Mesothelial cell of epicardium (in vitro differentiated cells): ENCODE measurements at places on chromosomes 11 and 22.

GRCh38 chr22:46003271-46004091 is 26.5 kb upstream of the WNT7B start:
- no peaks in the 10 kb centered on the region for H3K27me3 ChIP-seq
- H3K36me3 ChIP-seq, result no peaks in the 10 kb centered on the region
- no peak overlapping the region for H3K4me3 ChIP-seq
- H3K27ac ChIP-seq, result no peak overlapping the region

DNA sequence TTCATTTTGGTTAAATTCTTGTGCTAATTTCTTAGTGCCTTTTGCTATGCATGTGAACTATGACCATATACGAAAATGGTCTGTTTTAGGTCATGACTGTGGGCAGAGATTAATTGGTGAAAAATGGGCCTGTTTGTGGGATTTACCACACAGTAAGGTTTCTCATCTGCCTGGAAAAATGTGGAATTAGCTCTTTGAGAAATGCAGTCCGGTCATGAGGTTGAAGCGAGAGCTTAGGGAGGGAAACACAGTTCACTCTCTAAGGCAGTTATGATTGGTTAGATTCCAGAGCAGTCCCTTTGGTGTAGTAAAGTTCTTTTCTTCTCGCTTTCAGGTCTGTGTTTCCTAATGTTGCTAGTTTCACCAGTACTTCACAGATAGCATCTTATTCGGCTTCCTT is 1.2 kb upstream of the PDE3B start:
- H3K4me3 ChIP-seq, result peak overlapping the region; percentile 68
- H3K27me3 ChIP-seq, result peaks cover 8% of the 10 kb centered on the region
- DNase-seq, result no peak
- no peaks in the 10 kb centered on the region for H3K36me3 ChIP-seq
- peaks cover 43% of the 10 kb centered on the region for H3K4me1 ChIP-seq

DNA sequence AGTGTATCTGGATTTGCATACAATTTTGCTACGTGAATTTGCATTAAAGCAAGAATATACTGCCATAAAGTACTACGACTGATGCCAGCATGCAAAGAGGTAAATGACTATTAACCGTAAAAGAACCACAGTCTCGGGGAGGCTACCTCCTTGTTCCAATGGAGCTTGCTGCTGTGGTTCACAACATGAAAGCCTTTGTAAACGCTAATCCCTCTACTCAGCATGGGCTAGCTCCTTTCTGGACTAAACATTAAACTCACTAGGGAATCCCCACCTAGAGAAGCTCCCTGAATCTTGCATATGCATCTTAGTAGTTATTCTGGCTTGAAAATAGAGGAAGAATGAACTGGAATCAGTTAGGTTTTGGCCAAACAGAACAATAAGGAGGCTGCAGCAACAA is 60.5 kb upstream of the ARHGAP32 start:
- H3K27me3 ChIP-seq, result no peaks in the 10 kb centered on the region
- peaks cover 47% of the 10 kb centered on the region for H3K4me1 ChIP-seq
- H3K4me3 ChIP-seq, result no peak overlapping the region
- DNase-seq, result no peak
- H3K27ac ChIP-seq, result peak overlapping the region; percentile 2

DNA sequence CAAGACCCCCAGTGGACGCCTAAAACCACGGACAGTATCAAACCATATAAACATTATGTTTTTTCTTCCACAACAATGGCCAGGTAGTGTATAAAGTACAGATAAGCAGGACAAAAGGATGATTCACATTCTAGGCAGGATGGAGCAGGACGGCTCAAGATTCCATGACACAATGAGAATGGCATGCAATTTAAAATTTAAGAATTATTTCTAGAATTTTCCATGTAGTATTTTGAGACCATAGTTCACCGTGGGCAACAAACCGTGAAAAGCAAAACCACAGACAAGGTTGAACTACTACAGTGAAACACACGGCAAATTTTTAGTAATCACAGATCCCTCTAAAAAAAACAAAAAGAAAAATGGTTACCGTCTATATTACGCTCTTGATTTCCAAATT is 7.5 kb downstream of the NARS2 start:
- H3K27ac ChIP-seq, result no peak overlapping the region
- H3K27me3 ChIP-seq, result no peaks in the 10 kb centered on the region
- DNase-seq, result no peak
- peaks cover 13% of the 10 kb centered on the region for H3K4me1 ChIP-seq

DNA sequence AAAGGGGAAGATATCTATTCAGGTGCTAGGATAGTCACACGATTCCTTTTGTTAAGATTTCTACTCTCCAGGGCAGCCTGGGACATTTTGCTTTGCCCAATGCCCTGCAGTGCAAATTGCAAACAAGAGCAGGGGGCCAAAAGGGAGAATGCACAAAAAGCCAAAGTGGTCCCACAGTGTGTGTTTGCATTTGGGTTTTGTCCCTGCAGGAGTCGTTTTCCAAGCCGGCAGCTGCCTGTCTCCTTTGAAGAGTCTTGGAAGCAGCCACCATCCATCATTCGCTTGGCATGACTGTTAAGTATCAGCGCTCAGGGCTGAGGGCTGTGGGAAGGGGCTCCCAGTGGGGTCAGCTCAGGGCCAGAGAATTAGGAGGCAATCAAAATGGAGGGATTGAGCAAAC is 184.7 kb downstream of the MIAT start:
- no peak overlapping the region for H3K4me3 ChIP-seq
- no peak for DNase-seq
- H3K27me3 ChIP-seq, result peaks cover 25% of the 10 kb centered on the region
- H3K36me3 ChIP-seq, result no peaks in the 10 kb centered on the region

- H3K4me1 ChIP-seq, result peaks cover 11% of the 10 kb centered on the region
- H3K27ac ChIP-seq, result no peak overlapping the region
- peaks cover 62% of the 10 kb centered on the region for H3K27me3 ChIP-seq
- H3K36me3 ChIP-seq, result peaks cover 13% of the 10 kb centered on the region
These were observed 1.0 kb upstream of the TUBA8 start for GRCh38 chr22:18109410-18110193.

- peaks cover 6% of the 10 kb centered on the region for H3K36me3 ChIP-seq
- peaks cover 11% of the 10 kb centered on the region for H3K4me1 ChIP-seq
- peak overlapping the region; percentile 64 for H3K4me3 ChIP-seq
- no peak overlapping the region for H3K27ac ChIP-seq
- no peak for DNase-seq
These were observed 1.3 kb upstream of the ZDHHC8 start for GRCh38 chr22:20130319-20130718.

GRCh38 chr22:39215070-39215396 is 29.7 kb downstream of the PDGFB start:
- no peaks in the 10 kb centered on the region for H3K36me3 ChIP-seq
- H3K27ac ChIP-seq, result peak overlapping the region; percentile 95
- no peak overlapping the region for H3K4me3 ChIP-seq
- H3K27me3 ChIP-seq, result no peaks in the 10 kb centered on the region

DNA sequence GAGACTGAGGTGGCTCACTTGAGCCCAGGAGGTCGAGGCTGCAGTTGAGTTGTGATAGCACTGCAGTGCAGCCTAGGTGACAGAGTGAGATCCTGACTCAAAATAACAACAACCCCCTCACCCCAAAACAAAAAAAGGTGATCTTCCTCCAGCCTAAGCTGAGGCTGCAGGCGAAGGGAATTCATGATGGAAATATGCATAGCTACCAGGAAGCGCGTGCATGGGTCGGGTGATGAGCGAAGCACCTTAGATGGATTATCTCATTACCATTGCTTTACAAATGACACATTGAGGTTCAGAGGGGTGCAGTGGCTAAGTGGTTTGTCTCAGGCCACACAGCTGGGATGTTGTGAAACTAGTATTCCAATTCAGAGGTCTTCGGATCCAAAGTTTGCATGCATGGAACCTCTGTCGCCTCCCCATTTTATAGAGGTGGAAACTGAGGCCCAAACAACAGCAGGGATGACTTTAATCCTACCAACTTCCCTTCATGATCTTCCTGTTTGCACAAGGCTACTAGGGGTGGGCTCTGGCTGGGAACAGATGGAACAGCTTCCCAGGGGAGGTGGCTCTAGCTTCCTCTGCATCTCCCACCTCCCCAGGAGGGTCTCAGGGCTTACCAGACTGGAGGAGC is 4.6 kb downstream of the SLC29A2 start:
- H3K4me1 ChIP-seq, result peaks cover 18% of the 10 kb centered on the region
- DNase-seq, result no peak
- H3K27ac ChIP-seq, result no peak overlapping the region

DNA sequence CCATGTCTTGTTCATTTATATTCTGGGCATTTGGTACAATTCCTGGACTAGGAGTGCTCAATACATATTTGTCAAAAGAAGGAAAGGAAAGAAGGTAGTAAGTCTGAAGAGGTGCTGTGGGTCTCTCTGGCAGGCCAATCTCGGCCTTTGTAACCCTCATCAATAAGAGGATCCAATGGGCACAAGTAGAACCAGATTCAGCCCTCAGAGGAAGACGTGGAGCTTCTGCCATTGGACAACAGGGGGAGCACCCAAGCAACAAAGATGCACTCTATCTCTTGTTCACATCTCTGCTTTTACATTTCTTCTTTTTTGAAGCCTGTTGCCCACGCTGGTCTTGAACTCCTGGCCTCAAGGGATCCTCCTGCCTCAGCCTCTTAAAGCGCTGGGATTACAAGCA is 2.2 kb upstream of the VPS11 start:
- DNase-seq, result no peak
- H3K27ac ChIP-seq, result no peak overlapping the region
- H3K4me1 ChIP-seq, result peaks cover 17% of the 10 kb centered on the region
- peaks cover 4% of the 10 kb centered on the region for H3K36me3 ChIP-seq
- no peaks in the 10 kb centered on the region for H3K27me3 ChIP-seq
- H3K4me3 ChIP-seq, result no peak overlapping the region

DNA sequence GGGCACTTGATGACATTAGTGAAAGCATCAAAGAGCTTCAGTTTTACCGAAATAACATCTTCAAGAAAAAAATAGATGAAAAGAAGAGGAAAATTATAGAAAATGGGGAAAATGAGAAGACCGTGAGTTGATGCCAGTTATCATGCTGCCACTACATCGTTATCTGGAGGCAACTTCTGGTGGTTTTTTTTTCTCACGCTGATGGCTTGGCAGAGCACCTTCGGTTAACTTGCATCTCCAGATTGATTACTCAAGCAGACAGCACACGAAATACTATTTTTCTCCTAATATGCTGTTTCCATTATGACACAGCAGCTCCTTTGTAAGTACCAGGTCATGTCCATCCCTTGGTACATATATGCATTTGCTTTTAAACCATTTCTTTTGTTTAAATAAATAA is 10.6 kb downstream of the REXO2 start:
- H3K4me1 ChIP-seq, result peaks cover 15% of the 10 kb centered on the region
- no peak overlapping the region for H3K27ac ChIP-seq
- H3K27me3 ChIP-seq, result no peaks in the 10 kb centered on the region
- H3K36me3 ChIP-seq, result peaks cover 31% of the 10 kb centered on the region
- DNase-seq, result no peak
- H3K4me3 ChIP-seq, result no peak overlapping the region

- no peaks in the 10 kb centered on the region for H3K27me3 ChIP-seq
- H3K27ac ChIP-seq, result peak overlapping the region; percentile 64
- peaks cover 6% of the 10 kb centered on the region for H3K36me3 ChIP-seq
- no peak overlapping the region for H3K4me3 ChIP-seq
- DNase-seq, result no peak
These were observed 22.3 kb downstream of the VPS37C start for GRCh38 chr11:61138935-61139334.

DNA sequence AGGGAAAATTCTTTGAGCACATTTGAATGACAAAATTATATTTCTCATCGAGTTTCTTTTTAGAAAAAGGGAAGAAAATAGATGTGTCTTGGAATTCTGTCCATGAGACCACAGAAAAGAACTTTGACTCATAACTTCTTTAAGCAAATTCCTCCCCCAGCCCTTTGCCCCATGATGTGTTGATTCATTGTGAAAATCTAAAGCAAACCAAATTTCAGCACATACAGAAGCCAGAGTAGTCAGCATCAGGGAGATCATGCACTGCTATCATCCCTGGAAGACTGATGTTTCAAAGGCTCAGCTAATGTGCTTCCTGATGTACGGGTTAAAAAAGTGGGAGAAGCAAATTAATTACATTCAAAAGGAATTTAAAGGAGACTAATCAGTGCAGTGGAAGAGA is 159.7 kb downstream of the FAT3 start:
- H3K36me3 ChIP-seq, result no peaks in the 10 kb centered on the region
- H3K4me3 ChIP-seq, result no peak overlapping the region
- peaks cover 24% of the 10 kb centered on the region for H3K4me1 ChIP-seq

GRCh38 chr11:3905080-3905953 is 49.9 kb downstream of the STIM1 start:
- no peak overlapping the region for H3K4me3 ChIP-seq
- DNase-seq, result no peak
- H3K36me3 ChIP-seq, result no peaks in the 10 kb centered on the region
- H3K4me1 ChIP-seq, result peaks cover 27% of the 10 kb centered on the region

DNA sequence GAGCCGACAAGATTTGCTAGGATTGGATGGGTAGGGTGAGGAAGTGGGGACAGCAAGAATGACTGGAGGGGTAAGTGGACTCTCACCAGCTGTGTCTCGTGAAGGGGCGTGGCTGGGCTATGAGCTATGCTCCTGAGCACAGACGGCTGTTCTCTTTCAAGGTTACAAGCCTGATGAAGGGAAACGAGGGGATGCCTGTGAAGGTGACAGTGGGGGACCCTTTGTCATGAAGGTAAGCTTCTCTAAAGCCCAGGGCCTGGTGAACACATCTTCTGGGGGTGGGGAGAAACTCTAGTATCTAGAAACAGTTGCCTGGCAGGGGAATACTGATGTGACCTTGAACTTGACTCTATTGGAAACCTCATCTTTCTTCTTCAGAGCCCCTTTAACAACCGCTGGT is 19.9 kb downstream of the F2 start:
- H3K36me3 ChIP-seq, result peaks cover 40% of the 10 kb centered on the region
- no peaks in the 10 kb centered on the region for H3K27me3 ChIP-seq
- DNase-seq, result no peak
- H3K4me1 ChIP-seq, result no peaks in the 10 kb centered on the region
- no peak overlapping the region for H3K4me3 ChIP-seq

DNA sequence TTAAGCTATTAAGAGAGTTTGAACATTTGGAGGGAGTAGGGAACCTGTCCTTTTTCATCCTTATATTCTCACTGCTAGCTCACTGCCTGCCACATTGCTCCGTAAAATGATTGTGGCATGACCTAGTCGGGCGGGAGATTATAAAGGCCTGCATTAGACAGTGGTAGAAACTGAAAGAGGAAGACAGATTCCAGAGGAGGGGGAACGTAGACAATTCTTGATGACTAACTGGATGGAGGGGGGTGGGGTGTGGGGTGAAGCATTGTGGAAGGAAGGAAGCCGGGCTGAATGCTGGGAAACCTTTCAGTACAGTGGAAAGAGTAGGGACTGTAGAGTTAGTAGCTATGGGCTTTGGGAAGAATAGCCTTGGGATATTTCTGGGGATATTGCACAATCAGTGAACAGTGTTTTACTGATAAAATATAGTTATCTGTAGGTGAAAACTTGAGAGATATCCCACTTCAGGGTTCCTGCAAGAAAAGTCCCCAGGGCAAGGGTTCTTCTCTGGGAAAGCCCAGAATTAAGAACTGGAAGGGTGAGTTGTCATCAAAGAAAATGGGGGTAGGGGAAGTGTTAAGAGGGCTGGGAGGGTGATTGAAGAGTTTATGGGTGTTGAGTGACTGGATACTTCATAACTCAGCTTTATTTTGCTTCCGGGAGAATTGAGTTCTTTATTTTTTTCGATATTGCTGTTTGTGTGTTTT is 2.1 kb downstream of the MED15 start:
- H3K4me1 ChIP-seq, result peaks cover 49% of the 10 kb centered on the region
- peak overlapping the region; percentile 98 for H3K27ac ChIP-seq
- peak; percentile 56 for DNase-seq
- no peaks in the 10 kb centered on the region for H3K36me3 ChIP-seq
- H3K4me3 ChIP-seq, result peak overlapping the region; percentile 83

GRCh38 chr11:64331569-64332371 is 8.2 kb upstream of the CCDC88B start:
- H3K4me1 ChIP-seq, result peaks cover 7% of the 10 kb centered on the region
- no peak overlapping the region for H3K4me3 ChIP-seq
- H3K27ac ChIP-seq, result no peak overlapping the region

GRCh38 chr11:6894097-6894496 is 1.8 kb upstream of the OR2D2 start:
- no peak for DNase-seq
- no peak overlapping the region for H3K27ac ChIP-seq
- no peaks in the 10 kb centered on the region for H3K4me1 ChIP-seq
- H3K36me3 ChIP-seq, result no peaks in the 10 kb centered on the region
- no peaks in the 10 kb centered on the region for H3K27me3 ChIP-seq
